ENCODE measurements at places on chromosomes 7 and 10.

DNA sequence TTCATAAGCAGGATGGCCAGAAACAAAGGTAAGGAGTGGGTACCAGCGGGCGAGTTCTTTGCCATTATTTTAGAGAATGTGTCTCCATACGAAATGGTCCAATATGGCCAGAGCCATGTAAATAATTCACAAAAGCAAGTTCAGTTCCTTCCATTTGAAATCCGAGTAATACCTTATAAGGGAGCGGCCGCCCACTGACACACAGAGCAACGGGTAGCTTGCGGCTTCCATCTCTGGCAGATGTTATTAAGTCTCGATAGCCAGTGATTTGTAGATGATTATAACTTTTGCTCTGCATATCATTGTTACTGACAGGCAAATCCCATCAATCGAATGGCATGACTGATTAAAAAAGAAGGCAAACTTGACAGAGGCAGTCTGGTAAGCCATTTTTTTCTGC, 63.2 kb downstream of the GFRA1 start:
- DNase-seq, result no peak

DNA sequence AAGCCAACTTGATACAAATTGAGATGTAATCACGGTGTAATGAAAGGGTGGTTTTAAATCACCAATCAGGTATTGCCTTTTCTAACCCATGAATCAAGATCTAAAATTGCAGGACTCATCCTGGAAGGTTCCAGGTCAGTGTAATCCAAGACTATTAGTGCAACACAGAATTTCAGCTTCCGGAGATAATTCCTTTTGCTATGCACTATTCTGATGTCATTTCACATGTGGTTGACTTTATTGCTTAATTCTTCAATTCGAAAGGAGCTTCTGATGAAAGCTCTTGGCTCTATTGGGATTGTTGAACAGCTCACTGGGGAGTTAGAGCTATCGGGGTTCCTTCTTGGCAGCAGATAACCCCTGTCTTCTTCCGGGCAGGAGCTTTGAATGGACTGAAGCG, 147.4 kb upstream of the INSYN2A start:
- DNase-seq, result no peak

DNA sequence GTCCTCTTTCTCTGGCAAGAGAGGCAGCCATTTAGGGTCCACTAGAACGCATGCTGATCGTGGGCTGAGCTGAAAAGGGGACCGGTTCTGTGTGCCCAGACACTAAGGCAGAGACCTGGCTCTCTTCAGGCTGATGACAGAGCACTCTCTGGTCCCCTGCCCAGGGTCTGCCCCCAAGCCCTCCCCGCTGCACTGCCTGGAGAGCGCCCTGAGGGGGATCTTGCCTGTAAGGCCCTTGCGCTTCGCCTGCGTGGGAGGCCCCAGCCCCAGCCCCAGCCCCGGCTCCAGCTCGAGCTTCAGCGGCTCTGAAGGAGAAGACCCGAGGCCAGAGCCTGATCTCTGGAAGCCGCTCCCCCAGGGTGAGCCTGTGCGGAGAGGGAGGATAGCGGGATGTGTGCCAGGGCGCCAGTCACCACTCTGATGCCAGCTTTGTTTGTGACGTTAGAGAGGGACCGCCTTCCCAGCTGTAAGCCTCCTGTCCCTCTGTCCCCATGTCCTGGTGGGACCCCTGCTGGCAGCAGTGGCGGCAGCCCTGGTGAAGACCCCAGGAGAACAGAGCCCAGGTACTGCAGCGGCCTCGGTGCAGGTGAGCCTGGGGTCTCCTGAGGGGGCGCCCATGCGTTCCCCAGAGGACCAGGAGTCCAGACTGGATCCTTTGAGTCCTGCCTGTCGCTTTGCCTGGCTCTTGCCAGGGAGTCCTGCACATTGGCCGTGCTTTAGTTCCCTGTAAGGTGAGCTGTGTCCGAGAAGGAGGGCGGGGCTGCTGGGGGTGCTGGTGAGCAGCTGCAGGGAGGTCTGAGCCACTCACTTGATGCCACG, 43.2 kb downstream of the ZNF467 start:
- DNase-seq, result no peak

- no peak for DNase-seq
Observed at GRCh38 chr10:118458957-118459641, 117.0 kb upstream of the FAM204A start.

DNA sequence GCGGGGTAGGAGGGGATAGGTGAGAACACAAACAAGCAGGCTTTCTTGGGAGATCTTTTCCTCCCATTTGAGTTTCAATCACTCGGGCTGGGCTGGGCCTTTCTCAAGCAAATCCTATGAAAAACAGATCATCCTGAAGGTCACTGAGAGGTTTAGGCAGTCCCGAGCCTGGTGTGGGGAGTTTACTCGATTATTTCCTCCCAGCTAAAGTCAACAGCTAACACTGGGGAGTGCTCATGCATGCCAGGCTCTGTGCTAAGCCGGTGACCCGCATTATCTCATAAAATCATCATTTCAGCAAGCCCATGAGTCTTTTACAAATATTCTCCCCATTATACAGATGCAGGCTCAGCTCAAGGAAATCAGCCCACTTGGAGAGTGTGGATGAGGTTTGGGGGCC, 85.0 kb upstream of the PAX2 start:
- DNase-seq, result no peak

DNA sequence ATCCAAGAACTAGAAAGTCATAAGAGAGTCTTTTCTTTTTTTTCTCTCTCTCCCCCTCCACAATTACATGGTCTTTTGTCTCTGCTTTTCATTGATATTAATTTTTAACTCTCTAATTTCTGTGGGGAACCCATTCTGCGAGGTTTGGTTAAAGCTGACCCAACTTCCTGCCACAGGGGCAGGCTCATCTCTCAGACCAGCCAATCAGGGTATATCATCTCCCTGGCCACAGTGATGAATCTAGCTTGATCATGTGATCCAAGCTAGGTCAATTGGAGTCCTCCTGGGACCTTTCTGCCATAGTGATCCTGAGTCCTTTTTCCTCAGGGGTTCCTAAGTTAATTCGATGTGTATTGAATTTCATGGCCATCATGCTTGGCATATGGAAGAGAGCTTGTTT, 38.0 kb upstream of the TRUB1 start:
- no peak for DNase-seq

DNA sequence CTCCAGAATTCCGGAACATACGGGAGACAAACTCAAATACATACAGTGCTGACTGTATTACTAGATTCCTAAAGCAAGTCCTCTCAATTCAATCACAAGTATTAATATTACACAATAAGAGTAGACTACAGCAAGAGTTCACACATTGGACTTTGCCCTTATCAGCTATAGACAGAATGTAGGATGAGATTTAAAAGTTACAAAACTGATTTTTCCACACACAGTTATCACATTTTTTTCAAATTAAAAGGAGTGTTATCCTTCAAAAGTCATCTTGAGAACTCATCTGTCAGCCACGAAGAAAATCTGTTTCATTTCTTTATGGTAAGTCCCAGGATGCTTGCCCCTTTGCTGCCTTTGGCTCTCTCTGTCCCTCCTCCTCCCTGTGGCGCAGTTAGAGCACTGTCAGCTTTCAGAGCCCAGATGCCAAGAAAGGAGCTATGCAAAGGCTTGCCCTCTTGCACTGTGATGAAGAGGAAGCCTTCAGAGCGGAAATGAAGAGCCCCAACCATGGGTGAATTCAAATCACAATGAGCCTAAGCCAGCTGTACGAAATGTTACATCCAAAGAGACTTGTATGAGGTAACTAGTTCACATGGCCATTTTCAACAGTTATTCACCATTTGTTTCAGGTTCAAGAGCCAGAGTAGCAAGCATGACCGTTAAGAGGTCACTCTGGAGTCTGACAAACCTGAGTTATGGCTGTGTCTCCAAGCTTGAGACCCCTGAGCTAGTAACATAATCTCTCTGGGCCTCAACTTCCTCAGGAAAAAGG, 10.7 kb downstream of the NCOA4 start:
- DNase-seq, result no peak

GRCh38 chr10:13327534-13327933, 20.6 kb downstream of the SEPHS1 start:
- no peak for DNase-seq

DNA sequence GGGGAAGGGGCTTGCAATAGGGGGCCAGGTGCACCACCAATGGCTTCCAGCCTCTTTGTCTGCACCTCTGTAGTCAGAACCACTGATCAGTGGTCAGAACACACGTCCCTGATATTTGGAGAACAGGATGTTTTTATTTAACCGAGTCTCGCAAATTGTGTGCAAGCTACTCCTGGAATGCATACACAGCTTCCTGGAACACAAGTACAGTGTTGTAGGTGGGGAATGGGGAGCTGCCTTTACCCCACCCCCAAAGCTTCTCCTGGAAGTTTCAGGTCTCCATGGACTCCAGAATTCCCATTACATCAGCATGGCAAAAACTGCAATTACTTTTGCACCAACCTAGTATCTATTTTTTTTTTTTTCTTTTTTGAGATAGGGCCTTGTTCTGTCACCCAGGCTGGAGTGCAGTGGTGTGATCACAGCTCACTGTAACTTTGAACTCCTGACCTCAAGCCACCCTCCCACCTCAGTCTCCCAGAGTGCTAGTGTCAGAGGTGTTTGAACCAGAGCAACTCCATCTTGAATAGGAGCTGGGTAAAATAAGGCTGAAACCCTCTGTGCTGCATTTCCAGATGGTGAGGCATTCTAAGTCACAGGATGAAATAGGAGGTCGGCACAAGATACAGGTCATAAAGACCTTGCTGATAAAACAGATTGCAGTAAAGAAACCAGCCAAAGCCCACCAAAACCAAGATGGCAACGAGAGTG, 374.0 kb downstream of the CALN1 start:
- DNase-seq, result no peak

- DNase-seq, result no peak
Observed at GRCh38 chr10:120085096-120085796, 192.7 kb downstream of the SEC23IP start.

DNA sequence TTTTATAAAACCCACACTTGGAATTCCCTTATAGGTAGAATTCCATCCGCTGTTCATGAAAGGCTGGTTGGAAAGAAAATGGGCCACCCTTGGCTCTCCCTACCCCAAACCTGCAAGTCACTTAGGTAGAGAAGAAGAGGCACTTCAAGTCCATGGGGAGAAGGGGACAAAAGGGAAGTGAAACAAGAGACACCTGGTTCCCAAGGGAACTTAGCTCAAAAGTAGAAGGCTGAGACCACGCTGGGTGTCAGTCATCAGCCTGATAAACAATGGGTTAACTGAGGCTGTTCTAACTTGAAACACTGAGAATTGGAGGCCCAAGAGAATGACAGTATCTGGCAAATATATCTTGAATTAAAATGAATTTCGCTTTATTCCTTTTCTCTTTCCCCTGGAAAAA, 330.8 kb upstream of the NFE2L3 start:
- DNase-seq, result no peak

DNA sequence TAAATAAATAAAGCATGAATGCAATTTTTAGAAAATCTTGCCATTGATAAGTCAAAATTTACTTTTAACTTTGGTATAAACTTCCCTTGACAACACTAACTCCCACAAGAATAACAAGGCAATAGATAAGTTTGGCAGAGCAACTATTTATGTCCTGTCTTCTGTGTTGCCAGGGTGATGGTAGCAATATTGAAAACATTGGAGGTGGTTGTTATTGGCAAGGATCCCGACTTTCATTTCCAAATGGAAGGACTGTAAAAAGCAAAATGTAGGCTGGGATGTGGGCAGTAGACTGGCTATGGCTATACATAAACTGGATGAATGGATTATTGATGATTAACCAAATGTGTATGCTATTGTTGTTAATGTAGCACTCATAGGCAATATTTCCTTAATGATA, 134.9 kb upstream of the CACNA2D1 start:
- no peak for DNase-seq

- DNase-seq, result no peak
Observed at GRCh38 chr10:129901389-129902006, 62.6 kb downstream of the EBF3 start.

DNA sequence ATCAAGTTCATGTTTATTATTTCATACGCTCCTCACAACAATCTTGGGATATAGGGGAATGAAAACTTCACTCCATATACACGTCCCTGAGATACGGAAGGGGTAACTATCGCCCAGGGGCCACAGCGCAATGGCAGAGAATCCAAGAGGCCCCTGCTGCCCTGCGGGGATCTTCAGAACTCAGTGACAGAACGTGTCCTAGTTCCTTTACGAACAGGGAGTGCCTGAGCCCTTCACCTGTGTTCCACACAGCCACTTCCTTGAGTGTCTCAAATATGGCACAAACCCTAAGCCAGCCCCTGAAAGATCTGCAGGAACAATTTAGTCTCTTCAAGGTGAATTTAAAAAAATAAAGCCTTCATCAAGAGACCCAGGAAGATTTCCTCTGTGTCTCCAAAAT, 25.9 kb downstream of the LYZL1 start:
- DNase-seq, result no peak

DNA sequence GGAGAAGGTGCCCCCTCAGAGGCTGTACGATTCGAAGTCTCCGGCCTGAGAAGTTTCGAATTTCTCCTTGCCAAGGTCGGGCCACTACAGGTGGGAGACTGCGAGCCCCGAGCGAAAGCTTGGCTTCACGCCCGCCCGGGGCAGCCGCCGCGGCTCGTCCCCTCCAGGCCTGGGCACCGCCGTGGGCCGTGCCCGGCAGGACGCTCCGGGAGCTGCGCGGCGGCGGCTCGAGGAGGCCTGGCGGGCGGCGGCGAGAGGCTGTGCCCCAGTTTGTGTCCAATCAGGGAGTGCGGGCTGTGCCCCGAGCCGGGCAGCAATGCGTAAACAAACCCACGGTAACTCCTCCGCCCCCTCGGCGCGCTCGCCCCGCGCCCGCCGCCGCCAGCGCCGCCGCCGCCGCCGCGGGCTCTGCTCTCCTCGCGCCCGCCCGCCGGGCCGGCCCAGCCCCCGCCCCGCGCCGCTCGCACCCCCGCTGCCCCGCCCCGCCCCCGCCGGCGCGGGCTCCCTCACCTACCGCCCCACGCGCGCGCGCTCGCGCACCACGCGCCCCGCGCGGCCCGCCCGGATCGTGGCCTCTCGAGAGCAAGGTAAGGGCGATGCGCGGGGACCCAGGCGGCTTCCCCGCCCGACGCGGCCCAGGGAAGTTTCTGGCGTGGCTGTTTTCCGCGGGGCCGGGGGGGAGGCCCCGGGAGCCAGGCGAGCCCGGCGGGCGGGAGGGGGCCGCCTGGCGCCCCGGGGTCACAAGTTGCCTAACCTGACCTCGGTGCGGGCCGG, 57.8 kb upstream of the PCGF5 start:
- DNase-seq, result no peak

GRCh38 chr7:136309407-136309806, 332.2 kb upstream of the MTPN start:
- no peak for DNase-seq

- DNase-seq, result no peak
Observed at GRCh38 chr7:130152493-130153210, 52.6 kb downstream of the TMEM209 start.

DNA sequence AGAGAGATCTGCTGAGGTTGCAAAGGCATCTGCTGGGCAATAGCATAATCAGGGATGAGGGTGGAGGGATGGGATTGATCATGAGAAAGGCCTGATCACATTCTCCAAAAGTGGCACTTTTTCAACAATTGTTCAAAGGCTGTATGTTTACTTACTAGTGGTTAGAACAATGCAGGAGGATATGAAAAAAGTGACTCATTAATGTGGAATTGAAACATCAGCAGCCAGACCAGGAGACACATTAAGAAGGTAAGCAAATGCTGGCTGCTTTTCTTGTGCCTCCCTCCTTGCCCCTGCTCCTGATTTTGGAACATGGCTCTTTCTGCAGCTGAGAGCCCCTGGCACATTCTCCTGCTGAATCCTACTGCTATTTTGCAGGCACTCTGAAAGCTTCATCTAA, 63.5 kb downstream of the FAM204A start:
- no peak for DNase-seq

Measured in NCI-H1436 treated with DMSO at 0.1 percent for 48 hours (cell line).